ENCODE measurements at places on chromosomes 6 and 20.
A peak's percentile ranks its signal among the peaks of the same experiment; 100 is the strongest.

- DNase-seq, result peak; percentile 80
Measured at GRCh38 chr6:32107406-32107805, 1.7 kb downstream of the TNXB start.

GRCh38 chr20:21614980-21615379 is 90.5 kb upstream of the PAX1 start:
- DNase-seq, result no peak

DNA sequence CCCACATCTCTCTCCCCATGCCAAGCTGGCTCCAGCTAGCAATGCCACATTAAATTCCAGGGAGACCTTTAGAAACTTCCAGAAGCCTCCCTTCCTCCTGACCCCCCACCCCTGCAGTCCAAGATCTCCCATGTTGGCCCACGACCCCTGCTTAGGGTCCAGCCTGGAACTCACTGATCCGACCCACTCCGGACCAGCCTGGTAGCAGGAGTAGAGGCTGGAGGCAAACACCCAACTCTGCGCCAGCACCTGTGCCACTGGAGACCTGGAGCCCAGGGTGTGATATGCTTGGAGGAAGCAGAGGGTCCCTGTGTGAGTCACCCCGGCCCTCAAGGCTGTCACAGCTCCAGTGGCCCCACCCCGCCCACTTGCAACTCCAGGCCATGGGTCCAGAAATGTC is 3.3 kb upstream of the ULBP1 start:
- DNase-seq, result no peak

- peak; percentile 94 for DNase-seq
Measured at GRCh38 chr6:17962436-17963031, 24.9 kb downstream of the KIF13A start.

- DNase-seq, result peak; percentile 27
Measured at GRCh38 chr6:141484711-141485110, 648.0 kb upstream of the GJE1 start.

- DNase-seq, result no peak
Measured at GRCh38 chr6:164101859-164102258, 687.3 kb downstream of the QKI start.

DNA sequence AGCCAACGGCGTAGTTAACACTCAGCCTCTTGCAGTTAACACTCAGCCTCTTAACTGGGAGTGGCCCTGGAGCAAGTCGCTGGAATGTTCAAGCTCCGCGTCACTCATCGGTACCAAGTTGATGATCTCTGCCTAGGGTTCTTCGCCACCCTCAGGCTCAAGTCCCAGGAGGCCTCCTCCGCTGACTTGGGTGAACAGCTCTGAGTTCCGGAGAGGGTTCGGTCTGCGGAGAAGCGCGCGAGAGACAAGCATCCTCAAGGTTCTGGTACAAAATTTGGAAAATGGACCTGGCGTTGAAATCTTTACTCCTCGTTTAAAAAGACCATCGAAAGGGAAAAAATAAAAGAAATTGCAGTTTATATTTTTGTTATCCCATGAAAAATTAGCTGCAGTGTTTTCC is 876 bp upstream of the DSP start:
- peak; percentile 58 for DNase-seq

DNA sequence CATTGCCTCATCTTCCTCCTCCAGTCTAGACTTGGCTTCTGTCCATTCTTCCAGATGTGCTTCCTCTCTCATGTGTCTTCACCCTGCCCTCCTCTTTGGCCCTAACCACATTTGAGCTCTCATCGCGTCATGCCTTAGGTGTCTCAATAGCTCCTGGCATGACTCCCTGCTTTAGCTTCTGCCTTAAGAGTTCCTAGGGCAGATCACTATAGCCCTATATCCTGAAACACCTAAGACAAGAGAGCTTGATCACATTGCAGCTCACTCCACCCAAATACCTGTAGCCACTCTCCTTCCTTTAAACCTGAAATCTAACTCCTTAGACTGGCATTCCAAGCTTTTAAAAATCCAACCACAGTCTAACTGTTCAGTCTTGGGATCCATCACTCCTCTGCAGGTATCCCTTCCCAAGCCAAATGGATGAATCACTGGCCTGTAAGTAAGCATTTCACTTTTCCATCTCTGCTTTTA is 69.0 kb upstream of the STXBP5 start:
- DNase-seq, result peak; percentile 49

- no peak for DNase-seq
Measured at GRCh38 chr20:11729806-11730205, 187.9 kb upstream of the BTBD3 start.

DNA sequence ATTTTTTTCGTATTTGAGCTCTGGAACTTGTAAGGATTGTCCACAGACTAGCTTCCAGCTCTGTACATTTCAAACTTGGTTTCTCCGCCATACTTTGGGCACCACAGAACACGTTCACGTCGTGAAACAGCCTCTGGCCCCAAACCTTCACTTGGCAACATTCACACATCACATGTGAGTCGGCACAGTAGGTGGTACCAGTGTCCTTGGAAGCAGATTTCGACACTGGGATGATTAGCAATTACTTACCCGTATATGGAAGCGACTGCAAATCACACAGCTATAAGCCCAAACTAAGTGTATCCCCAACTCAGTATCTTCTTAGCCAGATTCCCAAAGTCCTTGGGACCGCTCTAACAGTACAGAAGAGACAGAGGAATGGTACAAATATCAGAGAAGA is 60.2 kb downstream of the MAFB start:
- DNase-seq, result peak; percentile 31

GRCh38 chr20:63665708-63666107 is 7.6 kb downstream of the RTEL1 start:
- no peak for DNase-seq

- no peak for DNase-seq
Measured at GRCh38 chr6:1031720-1032119, 280.2 kb upstream of the FOXQ1 start.

- no peak for DNase-seq
Measured at GRCh38 chr6:135179920-135180541, 1.1 kb upstream of the MYB start.

DNA sequence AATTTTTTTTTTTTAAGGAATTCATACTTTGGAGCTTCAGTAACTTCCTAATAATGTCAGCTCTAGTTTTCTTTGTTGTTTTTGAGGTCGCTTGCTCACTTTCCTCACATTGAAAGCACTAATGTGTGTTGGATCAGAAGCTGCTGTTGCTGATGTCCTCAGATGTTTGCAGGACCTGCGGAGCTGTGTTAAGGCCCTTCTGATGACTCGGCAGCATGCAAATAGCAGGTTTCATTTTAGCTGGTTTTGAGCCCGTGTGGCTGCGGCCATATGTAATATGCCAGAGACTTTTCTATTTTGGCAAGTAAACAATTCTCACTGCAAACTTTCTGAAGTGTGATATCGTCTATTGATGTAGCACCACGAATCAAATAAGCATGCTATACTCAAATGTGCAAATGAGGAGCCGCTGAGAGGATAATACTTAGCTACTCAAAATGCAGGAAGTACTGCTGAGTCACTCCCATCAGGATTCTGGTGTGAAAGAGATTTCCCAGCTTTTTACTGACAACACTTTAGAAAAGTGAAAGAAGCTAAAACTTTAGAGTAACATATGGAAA is 187.8 kb downstream of the SASH1 start:
- DNase-seq, result peak; percentile 96

- DNase-seq, result no peak
Measured at GRCh38 chr20:1555952-1556351, 1.6 kb downstream of the SIRPD start.

DNA sequence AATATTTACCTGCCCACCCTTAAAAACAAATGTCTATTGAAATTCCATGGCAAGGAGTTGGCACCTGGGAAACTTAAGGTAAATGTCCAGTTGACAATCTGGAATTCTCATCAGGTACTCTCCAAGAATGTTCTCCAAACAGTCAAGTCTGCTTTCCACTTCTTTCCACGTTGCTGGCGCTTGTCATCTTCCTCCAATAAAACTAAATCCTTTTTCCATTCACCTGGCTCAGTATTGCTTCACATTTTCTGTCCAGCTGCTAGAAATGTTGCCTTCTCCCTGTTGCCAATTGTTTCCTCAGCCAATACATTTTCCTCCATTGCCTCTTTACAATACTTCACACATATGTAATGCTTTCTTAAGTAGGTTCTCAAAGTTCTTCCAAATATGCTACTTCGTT is 1288.1 kb upstream of the MAP3K7 start:
- DNase-seq, result no peak

DNA sequence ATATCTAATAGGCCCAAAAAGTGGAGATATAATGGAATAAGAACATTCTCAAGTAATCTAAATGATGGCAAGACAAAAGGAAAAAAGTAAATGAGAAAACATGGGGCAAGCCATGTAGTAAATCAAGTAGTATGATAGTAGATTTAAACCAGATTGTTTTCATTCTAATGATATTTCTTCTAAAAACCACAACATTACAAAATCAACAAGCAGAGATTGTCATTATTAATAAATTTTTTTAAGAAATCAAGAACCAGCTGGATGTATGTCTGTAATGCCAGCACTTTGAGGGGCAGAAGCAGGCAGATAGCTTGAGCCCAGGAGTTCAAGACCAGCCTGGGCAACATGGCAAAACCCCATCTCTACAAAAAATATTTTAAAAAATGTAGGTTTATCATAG is 155.0 kb downstream of the RNGTT start:
- peak; percentile 9 for DNase-seq

- no peak for DNase-seq
Measured at GRCh38 chr6:160519603-160520042, 144.5 kb downstream of the LPA start.

DNA sequence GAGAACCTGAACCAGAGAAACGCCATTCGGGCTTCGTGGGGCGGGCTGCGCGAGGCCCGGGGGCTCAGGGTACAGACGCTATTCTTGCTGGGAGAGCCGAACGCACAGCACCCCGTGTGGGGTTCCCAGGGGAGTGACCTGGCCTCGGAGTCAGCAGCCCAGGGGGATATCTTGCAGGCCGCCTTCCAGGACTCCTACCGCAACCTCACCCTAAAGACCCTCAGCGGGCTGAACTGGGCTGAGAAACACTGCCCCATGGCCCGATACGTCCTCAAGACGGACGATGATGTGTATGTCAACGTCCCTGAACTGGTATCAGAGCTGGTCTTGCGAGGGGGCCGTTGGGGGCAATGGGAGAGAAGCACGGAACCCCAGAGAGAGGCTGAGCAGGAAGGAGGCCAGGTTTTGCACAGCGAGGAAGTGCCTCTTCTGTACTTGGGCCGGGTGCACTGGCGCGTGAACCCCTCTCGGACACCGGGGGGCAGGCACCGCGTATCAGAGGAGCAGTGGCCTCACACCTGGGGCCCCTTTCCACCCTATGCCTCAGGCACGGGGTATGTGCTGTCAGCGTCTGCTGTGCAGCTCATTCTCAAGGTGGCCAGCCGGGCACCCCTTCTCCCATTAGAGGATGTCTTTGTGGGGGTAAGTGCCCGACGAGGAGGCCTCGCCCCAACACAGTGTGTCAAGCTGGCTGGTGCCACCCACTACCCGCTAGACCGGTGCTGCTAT is 904 bp downstream of the B3GALT4 start:
- DNase-seq, result no peak

- DNase-seq, result no peak
Measured at GRCh38 chr6:44868335-44868668, 459.8 kb upstream of the RUNX2 start.

Data from fibroblast of skin of scalp (primary cell).